ENCODE measurements at places on chromosomes 7 and 10.

- no peak for DNase-seq
Measured at GRCh38 chr7:115013886-115014285, 92.0 kb downstream of the MDFIC start.

- DNase-seq = no peak
Measured at GRCh38 chr10:122530177-122530576, 30.4 kb upstream of the DMBT1 start.

- DNase-seq = no peak
Measured at GRCh38 chr10:61586829-61587228, 75.9 kb upstream of the CABCOCO1 start.

DNA sequence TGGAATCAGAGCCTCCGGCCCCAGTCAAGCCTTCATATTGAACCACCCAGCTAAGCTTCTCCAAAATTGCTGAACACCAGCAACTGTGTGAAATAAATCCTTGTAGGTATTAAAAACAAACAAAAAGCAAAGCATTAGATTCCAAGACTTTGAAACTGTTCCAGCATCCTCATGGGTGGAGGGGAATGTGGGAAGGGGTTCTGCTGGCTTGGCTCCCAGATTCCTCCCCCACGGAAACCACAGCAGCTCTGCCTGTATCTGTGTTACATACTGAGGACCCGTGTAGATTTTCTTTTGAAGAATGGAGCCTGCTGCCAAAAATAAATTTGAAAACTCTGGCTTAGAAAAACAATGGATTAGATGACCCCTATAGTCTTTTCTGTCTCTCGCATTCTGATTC, 20.0 kb downstream of the AKR1B1 start:
- DNase-seq = no peak

DNA sequence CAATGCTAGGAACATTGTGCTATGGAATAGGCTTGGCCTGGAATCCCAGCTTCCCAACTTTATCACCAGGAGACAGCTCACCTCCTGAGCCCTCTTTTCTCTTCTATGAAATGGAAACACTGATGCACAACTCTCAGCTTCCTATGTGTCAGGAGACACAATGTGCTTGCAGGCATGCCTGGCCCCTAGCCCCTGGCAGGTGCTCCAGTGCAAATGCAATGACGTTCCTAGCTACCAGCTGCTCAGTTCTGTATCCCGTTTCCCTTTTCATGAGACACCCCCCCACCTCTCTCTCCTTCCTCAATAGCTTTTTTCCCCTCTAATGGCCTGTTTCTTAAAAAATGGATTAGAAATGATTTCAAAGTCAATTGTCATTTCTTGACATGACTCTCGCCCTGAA, 30.7 kb downstream of the HABP2 start:
- DNase-seq = no peak

- no peak for DNase-seq
Measured at GRCh38 chr7:45071528-45071927, 17.2 kb downstream of the NACAD start.
